T-helper 9 cell (primary cell): ENCODE measurements at places on chromosomes 3 and 15.
A peak's percentile ranks its signal among the peaks of the same experiment; 100 is the strongest.

DNA sequence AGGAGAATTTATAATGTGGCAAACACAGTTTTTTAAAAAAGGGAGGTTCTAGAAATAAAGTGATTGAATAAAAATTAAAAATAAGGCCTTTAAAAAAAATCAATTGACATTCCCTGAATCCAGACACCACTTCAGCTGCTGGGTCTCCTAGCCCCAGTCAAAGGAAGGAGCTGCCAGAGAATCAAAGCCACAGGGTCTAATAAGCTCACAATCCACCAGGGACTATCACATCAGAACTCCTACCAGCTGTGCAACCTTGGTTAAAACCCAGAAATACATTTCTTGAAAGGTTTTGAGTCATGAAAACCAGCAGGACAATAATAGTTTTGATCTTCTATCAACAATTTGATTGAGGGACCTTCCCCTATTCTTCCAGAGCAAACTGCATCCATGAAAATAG lies 134.5 kb downstream of the MECOM start:
- no peak for DNase-seq

GRCh38 chr3:135760581-135760980 lies 204.9 kb upstream of the PPP2R3A start:
- DNase-seq: no peak

GRCh38 chr3:171356251-171356650 lies 104.0 kb downstream of the TNIK start:
- no peak for DNase-seq

DNA sequence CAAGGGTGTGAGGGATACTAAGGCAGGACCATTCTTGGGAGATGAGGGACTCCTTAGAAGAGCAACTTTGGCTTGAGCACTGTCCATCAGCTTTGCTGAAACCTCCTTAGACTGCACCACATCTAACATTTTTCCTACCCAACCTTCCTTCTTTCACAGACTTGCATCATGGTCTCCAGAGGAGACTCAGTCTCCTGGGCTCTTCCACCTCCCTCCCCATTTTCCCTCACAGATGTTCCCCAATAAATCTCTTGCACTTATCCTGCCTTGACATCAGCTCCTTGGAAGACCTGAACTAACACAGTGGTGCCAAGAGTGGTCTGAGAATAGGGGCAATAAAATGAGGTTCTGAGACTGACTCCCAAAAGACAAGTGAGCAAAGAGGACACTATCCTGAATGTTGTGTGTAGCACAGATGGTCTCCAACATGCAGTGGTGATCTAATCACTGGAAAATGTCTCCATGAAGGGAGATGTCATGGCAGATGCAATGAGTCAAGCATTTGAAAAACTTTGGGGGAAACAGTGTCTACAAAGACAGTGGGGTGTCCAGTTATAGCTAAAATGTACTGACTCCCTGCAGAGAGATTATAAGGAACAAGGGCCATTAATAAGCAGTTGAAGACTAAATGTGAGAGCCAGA lies 26.0 kb upstream of the BOC start:
- DNase-seq: no peak

- DNase-seq: no peak
Measured at GRCh38 chr3:168029705-168030104, 66.0 kb downstream of the GOLIM4 start.

DNA sequence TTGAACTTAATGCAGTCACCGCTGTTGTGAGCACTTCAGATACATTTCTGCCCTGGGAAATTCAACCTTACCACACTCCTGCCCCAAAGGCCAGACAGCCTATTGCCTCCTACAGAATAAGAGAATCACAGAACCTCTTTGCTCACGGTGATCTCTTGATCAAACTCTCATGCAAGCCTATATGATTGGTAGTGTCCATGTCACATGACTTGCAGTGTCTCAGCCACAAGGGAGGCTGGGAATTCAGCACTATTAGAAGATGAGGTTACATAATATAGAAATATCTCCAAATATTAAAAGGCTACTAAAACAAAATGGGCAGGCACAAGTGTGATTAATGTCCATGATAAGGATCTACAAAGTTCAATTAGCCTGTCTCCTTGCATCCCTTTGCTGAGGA lies 3.8 kb upstream of the PCOLCE2 start:
- no peak for DNase-seq

DNA sequence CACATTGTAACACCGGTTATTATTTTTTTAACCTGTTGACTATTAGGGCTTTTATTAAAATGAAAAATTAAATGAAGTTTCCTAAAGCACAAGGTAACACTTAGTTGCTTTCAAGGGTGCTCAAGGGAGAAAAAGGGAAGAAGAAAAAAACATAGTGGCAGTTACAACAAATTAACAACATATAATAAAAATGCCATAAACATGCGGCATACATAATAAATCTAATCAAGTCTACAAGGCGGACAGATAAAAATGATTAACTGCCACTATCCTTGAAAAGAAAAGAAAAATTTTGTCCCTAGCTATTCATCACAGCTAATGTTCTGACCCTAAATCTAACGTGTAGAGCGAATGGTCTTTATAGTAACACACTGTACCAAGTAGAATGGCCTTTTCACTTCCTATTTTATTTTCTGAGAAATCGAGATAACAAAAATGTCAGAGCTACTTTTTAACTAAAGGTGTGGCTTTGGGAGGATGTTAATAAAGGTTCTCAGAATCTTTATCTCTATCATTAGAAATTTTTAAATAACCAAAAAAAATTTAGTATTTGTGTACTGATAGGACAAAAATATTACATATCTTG lies 194.9 kb downstream of the FOXP1 start:
- DNase-seq: no peak

- no peak for DNase-seq
Measured at GRCh38 chr3:71966185-71966584, 181.2 kb upstream of the PROK2 start.

DNA sequence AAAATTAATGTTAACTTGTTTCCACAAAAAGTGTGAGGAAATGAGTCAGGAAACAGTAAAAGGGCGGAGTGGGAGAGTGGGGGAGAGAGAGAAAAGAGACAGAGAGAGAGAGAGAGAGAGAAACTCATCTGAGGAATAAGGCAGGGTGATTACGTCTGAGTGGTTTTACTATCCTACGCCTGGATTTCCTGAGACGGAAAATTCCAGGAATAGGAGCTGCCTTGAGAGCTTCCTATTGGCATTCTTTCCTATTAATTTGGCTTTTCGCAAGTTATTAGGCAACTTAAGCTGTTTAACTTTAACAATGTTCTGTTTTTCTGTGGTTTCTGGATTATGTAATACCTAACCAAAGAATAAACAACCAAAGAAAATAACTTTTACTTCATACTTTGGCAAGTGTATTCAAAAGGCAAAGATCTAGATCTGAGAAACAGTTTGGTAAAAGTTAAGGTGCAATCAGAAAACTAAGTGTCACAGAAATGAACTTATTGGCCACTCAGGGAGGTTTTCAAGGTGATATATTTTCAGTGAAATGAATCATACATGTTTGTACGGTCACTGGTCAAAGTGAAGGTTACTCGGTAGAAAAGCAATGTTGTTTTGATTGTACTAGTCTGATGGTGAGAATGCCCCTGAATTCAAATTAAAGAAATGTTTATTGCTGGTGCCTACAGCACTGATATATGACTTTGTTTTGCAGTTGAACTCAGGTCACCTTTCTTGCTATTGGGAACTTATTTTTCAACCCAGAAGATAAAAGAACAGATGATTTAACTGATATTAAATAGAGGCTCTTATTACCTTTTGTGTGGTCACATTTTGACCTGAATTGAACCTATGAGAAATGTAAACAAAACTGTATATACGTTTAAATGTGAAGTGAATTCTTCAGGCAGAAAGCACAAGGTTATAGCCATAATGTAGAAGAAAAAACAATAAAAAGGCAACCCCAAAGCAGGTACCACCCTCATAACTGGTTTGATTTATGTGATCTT lies 39.9 kb upstream of the TNFSF10 start:
- DNase-seq: no peak

GRCh38 chr15:68543165-68544008 lies 35.4 kb upstream of the CORO2B start:
- no peak for DNase-seq

GRCh38 chr3:32500231-32500630 lies 2.4 kb downstream of the CMTM6 start:
- no peak for DNase-seq

DNA sequence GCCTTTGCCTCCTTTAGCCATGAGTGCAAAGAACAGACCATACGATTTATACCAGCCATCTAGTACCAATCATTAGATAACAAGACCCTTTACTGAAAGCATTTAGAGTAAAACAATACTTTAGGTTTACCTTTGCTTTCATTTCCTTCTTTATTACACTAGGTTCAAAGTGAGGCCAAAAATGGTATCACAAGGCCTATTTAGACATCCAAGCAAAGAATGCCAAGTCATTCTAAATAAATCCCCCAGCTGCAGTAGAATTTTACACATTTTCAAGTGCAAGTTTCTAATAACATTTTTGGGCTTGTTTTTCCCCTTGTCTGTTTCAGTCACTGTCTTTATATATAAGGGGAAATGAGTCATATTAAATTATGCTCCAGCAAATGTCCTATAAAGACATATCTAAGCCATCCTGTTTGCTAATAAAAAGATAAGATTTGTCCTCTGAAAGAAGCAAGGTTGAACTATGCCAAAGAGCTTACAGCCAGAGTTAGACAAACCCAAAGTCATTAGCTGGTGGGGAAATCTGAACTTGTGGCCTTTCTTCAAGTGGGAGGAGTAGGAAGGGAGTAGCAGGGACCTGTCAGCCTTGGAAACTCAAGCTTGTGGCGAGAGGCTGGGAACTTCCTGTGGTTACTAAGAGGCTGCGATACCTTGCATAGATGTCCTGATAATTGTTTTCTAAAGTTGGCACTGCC lies 232.7 kb downstream of the MECOM start:
- DNase-seq: no peak

DNA sequence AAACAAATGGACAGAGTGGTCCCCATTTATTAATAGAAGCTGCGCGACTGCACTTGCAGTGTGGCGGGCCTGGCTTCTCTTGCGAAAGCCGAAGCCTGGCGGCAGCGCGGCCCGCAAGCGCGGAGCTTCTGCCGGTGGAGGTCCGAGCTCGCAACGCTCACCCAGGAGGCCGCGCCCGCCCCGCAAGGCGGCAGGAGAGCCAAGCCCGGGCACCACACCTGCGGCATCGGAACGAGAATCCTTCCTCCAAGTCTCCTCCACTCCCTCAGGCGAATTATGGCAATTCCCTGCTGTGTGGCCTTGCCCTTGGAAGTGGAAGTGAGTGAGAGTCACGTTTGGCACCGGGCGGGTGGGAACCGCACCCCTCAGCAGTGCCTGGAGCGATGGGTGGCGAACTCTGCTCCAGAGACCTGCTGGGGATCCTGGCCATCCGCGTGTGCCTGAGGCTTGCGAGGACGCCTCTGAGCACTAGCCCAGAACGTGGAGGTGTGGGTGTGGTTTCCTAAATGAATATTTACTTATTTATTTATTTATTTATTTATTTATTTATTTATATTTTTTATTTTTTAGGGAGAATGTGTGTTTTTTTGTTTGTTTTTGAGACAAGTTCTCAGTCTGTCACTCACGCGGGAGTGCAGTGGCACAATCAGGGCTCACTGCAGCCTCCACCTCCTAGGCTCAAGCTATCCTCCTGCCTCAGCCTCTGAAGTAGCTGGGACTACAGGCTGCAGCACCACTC lies 133.7 kb upstream of the UBE2E1 start:
- DNase-seq: no peak

- no peak for DNase-seq
Measured at GRCh38 chr3:29245441-29245840, 35.4 kb upstream of the RBMS3 start.

DNA sequence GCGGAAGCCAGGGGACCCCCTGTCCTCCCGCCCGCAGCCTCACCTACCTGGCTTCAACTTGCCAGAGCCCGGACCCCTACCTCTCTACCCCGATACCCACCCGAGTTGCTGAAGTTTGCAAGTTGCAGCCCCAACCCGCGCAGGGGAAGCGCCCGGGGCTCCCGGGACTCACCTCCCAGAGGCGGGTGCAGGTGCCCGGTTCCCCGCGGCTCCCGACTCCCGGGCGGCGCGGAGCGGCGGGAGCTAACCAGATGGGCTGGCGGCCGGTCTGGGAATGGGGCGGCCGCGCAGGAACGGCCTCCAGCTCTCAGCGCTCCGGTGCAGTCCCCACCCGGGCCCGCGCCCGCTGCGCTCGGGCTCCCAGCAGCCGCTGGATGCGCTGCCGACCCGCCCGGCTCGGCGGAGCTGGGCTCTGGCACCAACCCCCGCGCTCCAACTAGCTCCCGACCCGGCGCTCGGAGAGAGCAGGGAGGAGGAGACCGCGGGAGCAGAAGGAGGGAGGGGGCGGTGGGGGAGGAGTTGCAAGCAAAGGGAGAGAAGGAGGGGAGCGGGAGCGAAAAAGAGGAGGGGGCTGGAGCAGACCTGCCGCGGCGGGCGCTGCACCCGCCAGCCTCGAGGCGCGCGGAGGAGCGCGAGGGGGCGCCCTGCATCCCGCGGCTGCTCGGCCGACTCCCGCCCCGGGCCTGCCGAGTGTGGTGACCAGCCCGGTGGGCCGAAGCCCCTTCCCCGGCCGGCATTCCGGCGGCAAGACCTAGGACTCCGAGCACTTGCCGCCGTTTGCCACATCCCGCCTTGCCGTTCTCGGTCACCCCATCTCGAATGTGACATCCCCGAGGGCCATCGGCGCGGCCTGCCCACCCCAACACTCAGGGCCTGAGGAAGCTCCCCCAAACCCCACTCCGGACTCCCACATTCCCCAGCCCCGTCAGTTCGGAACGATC lies at the start of gene SEMA5B:
Gene SEMA5B (minus strand): TSS at position 472 of the 941 bp plus-strand sequence. CDS start 66,500 bp downstream, outside the sequence.
- DNase-seq: no peak

DNA sequence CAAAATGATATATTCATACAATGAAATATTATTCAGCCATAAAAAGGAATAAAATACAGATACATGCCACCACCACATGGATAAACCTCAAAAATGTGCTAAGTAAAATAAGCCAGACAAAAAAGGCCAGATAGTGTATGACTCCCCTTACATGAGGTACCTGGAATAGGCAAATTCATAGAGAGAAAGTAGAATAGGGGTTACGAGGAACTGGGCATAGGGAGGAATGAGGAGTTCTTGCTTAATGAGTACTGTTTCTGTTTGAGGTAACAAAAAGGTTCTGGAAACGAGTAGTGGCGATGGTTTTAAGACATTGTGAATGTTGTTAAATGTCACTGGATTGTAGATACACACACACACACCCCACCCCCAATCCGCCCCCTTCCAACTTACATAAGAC lies 8.2 kb downstream of the RAF1 start:
- no peak for DNase-seq

GRCh38 chr3:59856934-59857460 lies 807.2 kb upstream of the CFAP20DC start:
- no peak for DNase-seq

GRCh38 chr3:194257151-194257621 lies 93.9 kb downstream of the CPN2 start:
- DNase-seq: no peak

- DNase-seq: no peak
Measured at GRCh38 chr15:58742022-58742813, 7.3 kb downstream of the ADAM10 start.

- DNase-seq: peak; percentile 92
Measured at GRCh38 chr3:52220380-52221026, 4.9 kb downstream of the TLR9 start.
